ENCODE measurements at places on chromosomes 5 and 9.

DNA sequence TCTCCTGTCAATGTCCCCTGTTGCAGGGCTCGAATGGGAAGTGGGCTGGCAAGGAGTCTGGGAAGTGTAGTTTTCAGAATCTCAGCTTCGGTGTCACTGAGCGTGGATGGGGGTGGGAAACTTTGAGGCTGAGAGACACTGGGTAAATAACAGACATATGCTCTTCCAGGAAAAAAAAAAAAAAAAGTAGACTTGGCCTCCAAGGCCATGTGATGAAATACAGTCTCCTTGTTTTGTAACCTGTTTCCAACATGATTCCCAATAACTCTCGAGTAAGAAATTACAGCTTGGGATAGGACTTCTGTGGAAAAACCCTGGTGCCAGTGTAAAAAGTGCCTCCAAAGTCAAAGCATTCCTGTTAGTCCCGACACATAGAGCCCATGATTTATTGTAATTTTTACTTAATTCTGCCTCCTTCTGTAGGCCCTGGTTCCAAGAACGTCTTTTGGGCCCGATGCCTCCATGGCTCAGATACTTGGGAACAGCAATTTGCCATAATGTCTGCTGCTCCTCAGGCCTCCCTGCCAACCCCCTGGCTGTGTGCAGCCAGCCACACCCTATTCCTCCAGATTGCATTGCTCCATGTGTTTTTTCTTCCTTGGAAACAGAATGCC is 119.5 kb upstream of the TNC start:
- no peak for DNase-seq

DNA sequence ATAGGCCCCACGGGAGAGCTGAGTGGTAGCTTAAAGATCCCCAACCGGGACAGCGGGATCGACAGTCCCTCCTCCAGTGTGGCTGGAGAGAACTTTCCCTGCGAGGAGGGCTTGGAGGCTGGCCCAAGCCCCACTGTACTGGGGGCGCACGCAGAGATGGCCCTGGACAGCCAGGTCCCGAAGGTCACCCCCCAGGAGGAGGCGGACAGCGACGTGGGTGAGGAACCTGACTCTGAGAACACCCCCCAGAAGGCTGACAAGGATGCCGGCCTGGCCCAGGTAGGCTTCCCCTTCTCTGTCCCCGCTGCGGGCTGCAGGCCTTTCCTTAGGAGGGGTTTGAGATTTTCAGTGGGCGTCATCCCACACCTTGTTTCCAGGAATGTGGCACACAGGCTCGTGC is 29.1 kb downstream of the FGD3 start:
- no peak for DNase-seq

DNA sequence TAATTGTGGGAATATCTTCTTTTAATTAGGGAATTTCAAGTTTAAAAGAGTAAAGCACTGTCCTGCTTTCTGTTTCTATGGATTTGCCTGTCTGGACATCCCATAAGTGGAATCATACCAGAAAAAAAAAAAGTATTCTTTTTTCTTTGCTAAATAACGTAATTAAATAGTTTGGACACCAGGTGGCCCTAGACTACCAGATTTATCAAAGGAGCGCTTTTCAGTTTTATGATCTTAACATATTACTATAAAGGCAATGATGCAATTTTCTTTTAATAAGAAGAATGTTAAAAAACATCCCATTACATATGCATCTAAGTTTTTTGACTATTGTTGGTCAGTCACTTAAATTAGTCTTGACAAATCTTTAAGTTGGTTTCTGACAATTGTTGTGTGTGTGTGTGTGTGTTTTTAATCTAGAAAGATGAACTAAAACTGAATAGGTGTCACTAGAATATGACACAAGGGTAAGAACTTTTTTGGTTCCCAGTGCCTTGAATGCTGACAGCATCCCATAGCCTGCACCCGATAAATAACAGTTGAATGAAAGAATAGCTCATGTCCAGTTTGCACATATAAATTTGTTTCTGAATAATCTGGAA is 49.5 kb downstream of the C5orf22 start:
- DNase-seq: peak; percentile 67

DNA sequence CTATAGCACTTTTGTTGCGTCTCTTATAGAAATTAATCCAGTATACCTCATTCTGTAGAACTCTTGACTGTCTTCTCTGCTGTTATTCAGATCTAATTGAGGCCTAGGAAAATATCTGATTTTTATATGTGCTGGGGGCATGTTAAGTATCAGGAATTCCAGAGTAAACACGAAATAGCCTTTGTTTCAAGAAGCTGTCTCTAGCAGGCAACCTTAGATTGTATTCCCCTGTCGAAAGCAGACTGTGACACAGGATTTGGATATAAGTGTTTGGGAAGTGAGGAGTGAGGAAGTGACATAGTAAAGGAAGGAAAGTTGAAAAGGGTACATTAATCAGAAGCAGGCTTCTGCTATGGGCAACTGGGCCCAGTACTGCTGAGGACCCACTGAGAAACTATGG is 72.1 kb upstream of the RASA1 start:
- peak; percentile 56 for DNase-seq

GRCh38 chr9:14710804-14711203 is 11.7 kb downstream of the CER1 start:
- DNase-seq: peak; percentile 42

DNA sequence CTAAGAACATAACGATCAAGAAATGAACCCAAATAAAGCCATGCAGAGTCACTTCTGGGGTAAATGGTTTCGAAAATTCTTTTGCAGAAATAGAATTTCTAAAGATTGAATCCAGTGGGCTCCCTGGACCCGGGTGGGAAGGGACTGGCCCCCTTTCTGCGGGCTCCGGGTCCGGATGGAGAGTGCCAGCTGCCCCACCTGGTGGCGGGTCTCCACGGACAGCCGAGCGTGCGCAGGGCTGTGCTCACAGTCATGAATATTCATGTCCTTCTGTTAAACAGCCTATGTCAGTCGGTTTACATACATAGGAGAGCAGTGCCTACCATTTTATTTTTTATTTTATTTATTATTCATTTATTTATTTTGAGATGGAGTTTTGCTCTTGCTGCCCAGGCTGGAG is 4.7 kb upstream of the PPP1R26 start:
- DNase-seq: peak; percentile 55

DNA sequence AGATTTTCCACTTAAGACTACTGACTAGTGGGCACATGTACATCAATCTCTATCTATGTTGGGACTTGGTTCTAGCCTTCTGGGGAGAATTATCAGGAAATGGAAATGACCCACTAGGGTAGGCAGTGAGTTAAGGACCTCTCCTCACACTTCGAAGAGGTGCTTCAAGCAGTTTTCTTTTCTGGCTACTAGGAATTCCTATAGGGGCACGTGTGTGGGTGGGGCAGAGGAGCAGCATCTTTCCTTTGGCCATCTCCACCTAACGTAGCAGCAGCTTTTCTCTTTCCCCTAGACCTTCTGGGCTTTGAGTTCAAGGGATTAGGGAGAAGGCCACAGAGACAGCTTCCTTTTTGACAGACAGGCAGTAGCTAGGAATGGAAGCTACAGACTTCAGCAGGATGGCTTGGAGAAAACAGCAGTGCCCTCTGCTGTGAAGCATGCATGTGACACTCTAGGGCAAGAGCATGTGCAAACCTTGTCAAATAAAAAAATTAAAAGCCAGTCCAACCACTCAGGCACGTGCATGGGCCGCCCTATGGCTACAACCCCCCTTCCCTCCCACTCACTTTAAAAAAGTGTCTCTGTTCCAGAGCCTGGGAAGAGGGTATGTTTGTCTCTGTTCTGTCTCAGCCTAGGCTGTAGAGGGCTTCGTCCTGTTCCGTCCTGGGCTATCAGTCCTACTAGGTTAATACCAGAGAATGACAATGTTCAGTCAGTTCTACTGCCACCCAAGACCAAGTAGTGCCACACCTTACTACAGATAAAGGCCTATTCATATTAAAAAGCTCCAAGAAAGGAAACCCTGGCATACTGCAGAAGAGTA is 8.7 kb upstream of the GFRA3 start:
- DNase-seq: peak; percentile 84

DNA sequence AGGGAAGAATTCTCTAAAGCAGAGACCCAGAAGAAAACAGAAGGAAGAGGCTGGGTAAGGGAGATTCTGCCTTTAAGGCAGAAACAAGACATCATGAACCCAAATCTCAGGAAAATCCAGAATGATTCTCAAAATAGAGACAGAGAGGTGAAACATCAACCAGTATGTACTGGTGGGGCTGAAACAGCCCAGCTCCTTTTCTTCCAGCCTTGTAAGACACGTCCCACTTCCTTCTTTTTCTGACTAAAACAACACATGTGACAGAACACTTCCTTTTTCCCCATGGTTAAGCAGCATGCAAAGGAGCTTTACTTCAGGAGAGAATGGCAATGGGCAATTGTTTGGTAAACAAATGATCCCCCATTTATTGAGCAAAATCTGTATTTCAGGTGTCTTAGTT is 230.8 kb upstream of the NR4A3 start:
- DNase-seq: no peak
